ENCODE measurements at places on chromosomes 2 and 18.

GRCh38 chr2:157735532-157735931 is 106.9 kb upstream of the ACVR1C start:
- no peak for DNase-seq

- no peak for DNase-seq
Measured at GRCh38 chr18:46705521-46705920, 48.5 kb upstream of the LOXHD1 start.

DNA sequence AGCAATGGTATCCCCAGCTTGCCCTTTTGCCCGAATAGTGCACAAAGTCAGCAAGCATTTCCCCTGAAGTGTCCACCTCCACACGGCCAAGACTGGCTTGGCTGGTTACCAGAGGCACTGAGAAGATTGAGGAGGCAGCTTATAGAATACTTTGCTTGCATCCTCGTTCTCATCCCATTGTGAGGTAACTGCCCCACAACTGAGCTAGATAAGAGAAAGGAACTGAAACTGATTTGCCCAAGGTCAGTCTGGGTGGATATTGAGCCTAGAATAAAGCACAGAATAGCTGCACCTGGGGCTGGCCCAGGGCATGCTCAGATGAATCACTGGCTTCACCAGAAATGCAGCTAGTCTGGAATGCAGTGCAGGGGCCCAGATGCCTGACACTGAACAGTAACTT is 32.7 kb upstream of the MAP4K3 start:
- peak; percentile 68 for DNase-seq

GRCh38 chr2:27164960-27165763 is 16.4 kb downstream of the TCF23 start:
- DNase-seq: no peak

GRCh38 chr2:223300326-223300725 is 248.3 kb downstream of the KCNE4 start:
- no peak for DNase-seq

- DNase-seq: no peak
Measured at GRCh38 chr2:98160554-98160953, 73.6 kb downstream of the VWA3B start.

DNA sequence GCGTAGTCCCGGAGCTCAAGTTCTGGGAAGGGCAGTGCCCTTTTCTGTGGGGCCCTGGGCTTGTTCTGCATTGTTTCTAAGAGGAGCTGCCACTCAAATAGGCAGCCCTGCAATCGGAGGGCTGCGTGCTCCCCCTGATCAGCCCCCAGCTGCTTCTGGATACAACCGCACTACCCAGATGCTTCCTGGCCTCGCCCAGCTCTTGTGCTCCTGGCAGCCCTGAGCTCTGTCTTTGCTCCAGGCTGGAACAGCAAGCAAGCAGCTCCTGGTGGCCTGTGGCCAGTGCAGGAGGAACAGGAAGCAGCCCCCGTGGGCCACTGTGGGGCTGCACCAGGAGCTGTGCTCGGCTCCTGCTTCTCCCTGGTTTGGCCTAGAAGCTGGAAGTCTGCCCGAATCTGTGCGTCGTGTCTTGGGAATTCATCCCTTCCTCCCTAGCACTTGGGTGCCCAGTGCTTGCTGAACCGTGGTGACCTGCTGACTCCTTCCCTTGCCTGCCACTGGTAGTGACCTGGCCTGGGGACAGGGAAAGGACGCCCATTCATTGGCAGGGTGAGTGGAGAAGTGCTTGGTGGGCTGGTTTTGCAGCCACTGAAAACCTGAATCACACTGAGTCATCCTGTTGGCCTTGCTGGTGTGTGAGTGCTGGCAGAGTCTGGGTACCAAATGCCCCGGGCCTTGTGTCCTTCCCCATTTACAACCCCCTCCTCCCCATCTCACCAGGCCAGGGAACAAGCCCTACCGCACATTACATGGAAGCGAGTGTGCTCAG is 27.3 kb upstream of the NTSR2 start:
- peak; percentile 77 for DNase-seq

- peak; percentile 42 for DNase-seq
Measured at GRCh38 chr18:58599106-58599505, 29.8 kb downstream of the ALPK2 start.

DNA sequence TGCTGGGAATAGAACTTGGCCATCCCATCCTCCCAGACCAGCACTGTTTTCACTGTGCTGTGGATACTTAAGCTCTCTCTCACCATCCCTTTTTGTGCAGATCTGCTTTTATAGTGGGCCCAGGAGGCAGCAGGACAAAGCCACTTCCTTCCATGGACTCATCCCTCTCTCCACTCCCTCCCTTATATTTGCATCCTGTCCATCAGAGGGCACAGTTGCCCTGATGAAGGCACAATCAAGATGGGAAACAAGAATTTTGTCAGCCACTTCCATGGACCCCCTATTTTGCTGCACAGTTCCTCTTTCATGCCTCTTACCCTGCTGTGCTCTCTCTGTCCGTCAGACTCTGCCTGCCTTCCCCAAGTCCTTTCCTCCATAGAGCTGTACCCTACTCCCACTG is 338.7 kb downstream of the HRH4 start:
- DNase-seq: no peak

- no peak for DNase-seq
Measured at GRCh38 chr2:120692691-120693090, 43.0 kb upstream of the GLI2 start.

DNA sequence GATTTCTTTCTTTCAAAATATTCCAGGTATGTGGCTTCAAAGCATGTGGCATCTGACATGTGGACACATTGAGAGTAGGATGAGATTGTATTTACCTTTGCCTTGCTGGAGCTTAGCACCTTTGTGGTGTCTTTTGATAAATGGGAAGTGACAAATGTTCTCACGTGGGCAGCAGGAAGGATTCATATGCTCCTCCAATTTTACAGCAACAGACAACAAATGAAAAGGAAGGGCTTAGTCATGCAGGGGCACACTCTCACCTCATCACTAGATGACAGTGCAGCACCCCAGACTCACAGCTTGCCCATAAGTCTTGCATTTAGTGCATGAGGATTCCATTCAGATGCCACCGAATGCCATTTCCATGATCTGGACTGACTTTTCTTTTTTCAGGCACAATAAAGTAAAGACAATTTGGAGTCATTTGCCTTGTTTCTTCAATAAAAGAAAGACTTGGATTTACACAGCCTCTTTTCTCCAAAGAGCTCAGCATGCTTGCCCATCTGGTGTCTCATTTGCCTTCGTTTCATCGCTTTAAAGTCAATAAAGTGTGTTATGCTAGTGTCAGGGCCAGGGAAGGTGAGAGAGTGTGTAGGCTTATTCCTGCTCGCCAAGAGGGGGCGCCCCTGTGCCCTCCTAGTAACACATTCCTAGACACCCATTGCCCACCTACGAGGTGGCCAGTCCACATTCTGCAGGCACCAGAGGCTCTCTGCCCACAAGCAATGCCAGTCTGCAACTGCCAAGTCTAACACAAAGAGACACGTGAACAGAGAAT is 39.6 kb upstream of the DAPL1 start:
- no peak for DNase-seq

GRCh38 chr2:203122317-203122986 is 107.8 kb downstream of the NBEAL1 start:
- DNase-seq: peak; percentile 5

DNA sequence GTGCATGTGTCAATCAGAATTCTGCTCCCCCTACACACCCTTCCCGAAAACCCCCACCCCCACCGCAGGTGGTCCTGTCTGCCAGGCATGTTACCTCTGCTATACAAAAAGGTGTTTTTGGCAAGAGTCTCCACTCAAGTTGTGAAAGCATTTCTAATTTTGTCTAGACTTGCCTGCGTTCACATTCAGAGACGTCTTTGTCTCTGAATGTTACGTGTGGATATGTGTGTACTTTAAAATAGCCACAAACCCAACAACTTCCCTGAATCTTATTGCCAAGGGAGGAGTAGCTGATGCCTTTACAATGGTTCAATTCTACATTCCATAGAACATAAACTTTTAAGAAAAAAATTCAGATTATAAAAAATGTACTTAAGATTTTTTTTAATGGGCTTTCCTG is 66.6 kb downstream of the ITGA4 start:
- no peak for DNase-seq

- DNase-seq: no peak
Measured at GRCh38 chr2:43087413-43087812, 139.0 kb downstream of the ZFP36L2 start.

- DNase-seq: no peak
Measured at GRCh38 chr2:206420721-206421120, 22.6 kb upstream of the ADAM23 start.

- peak; percentile 98 for DNase-seq
Measured at GRCh38 chr2:161030260-161031063, 129.8 kb upstream of the TANK start.

GRCh38 chr2:119481501-119482455 is 42.5 kb downstream of the SCTR start:
- DNase-seq: no peak

DNA sequence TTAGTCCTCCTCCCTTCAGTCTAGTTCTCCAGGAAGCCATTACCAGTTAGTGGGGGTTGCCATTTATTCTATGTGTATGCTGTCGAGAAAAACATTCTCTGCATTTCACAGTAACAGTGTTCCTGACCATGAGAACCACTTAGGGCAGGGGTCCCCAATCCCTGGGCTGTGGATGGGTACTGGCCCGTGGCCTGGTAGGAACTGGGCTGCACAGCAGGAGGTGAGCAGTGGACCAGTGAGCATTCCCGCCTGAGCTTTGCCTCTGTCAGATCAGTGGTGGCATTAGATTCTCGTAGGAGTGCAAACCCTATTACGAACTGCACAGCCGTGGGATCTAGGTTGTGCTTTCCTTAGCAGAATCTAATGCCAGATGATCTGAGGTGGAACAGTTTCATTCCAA is 15.8 kb downstream of the ITGA4 start:
- DNase-seq: no peak

DNA sequence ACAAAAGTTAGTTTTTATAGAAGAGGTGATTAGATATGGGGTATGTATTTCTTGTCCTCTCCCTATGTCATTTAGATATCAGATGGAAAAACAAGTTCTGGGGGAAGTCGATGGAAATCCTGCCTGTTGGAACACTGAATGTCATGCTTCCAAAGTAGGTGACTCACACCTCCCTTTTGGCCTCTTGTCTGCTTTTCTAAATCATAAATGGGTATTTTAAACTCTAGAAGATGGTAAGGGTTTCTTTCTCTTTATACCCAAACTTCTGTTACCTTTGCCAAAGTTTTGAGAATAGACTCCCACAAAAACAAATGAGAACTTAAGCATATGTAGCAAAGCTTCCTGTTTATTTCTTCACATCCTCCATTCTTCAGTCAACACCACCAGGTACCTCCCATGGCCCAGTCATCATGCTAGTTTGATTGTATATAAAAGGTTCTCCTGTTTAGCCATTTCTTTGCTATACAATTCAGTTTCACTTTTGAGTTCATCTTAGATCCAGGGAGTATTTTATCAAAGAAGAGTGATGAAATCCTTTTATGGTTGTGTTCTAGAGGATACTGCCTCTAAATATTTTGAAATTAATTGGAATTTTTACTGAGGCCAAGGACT is 63.9 kb downstream of the PRKRA start:
- peak; percentile 32 for DNase-seq

DNA sequence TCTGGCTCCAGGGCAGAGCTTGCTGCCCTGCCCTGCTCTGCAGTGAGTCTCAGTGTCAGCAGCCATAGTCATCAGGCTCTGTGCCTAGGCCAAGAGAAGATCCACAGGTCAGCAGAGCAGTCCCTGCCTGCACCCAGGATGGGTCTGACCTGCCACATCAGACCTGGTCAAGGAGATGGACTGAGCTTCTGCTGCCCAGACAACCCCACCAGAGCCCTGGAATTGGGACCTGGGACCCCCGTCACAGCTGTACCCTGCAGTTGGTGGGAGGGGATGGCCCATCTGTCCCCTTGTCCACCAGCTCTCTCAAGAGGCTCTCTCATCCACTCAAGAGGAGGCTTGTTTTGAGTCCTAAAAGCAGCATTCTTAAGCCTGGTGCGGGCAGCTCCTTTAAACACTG is 142.6 kb downstream of the TFCP2L1 start:
- DNase-seq: no peak

GRCh38 chr2:206958261-206958660 is 18.9 kb downstream of the CPO start:
- no peak for DNase-seq

GRCh38 chr2:125630377-125630776 is 1025.6 kb upstream of the GYPC start:
- no peak for DNase-seq

DNA sequence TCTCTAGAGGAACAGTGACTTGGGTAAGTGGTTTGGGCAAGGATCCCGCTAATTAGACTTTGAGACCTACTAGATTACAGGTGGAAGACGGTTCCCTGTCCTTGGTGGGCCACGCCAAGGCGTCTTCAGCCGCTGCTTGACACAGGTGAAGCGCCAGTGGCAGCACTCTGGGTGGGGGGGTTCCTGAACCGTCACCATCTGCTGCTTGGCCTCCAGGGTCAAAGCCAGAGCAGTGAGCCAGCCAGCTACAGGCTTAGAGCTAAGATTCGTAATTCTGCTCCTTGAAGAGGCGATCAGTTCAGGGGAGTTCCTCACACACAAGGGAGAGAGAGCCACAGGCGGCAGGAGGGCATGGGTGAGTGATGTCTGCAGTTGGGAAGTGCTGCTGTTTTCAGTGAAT is 39.4 kb upstream of the RBM44 start:
- DNase-seq: no peak

- DNase-seq: no peak
Measured at GRCh38 chr18:50472941-50473340, 86.9 kb upstream of the MAPK4 start.

GRCh38 chr18:9449600-9450414 is 25.5 kb upstream of the RALBP1 start:
- DNase-seq: peak; percentile 29

DNA sequence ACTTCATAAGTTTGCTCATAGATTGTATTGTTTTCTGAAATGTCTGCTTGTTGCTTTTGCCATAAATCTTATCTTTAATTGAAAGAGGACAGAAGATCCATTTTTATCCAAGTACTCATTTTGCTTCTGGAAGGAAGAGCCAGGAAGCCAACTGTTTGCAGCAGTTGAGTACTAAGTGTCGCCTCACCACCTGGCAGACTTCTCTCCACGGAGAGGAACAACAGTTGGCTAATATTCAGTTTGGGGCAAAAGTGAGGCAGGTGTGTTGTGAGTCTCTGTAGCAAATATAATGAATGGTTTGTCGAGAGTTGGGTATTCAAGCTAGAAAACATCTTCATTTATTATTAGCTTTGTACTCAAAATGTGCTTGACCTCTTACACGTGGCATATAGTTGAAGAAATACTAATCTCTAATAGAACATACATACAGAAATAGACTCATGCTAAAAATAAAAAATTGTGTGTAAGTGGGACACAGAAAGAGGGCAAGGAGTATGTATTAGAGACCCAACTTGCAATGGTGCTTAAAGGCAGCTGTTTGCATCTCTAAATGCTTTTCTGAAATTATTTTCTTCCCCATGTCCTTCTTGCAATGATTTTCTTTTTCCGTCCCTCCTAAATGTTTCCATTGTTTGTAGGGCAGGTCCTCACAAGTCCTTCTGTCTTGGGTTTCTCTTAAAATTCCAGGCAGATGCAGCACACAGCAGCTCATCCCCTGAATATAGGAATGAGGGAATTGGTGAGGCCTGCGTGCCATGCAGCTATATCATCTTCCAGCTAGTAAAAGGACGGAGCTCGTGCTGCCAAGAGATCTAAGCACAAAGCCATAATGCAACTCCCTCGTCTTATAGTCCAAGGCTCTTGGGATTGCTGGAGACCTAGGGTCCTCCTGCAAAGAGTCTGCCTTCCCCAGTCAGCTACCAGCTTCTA is 44.8 kb upstream of the MAP3K20 start:
- no peak for DNase-seq

GRCh38 chr2:135227386-135227785 is 175.3 kb downstream of the RAB3GAP1 start:
- peak; percentile 39 for DNase-seq

- no peak for DNase-seq
Measured at GRCh38 chr2:113228351-113228750, 50.4 kb downstream of the PAX8 start.
